NCI-H1436 treated with DMSO at 0.1 percent for 48 hours (cell line): ENCODE measurements at places on chromosomes 11 and 22.

DNA sequence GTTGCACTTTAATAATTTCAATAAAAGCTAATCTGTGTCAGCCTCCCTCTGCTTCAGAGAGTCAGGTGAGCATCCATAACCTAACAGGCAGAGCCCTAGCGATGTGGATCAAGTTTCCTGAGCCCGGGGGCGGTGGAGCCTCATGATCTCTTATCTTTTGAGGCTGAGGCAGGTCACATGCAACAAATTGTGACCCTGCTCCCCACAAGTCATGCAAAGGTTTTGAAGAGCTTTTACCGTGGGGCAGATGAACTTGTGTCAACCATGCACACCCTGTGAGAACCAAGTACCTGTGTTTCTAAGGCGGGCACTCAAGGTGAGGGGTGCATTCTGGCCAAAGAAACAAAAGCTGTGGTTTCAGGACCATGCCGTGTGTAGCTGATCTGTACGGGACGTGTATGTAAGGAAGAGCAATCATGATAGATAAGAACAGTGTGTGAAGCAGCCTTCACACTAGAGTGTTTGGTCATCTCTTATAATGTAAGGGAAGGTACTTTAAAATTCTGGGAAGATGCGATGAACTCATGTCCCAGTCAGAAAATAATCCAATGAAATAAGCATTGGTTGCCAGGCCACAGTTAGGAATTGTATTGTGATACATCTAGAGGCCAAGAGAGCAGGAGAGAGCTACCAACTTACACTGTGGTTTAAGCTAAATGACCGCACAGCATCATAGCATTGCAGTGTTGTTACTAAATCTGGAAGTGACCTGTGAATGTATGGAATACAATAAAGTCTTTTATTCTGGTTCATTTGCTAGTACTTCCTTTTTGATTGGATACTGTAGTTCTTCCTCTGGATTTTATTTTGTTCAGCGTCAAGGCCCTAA is 49.8 kb downstream of the DKK3 start:
- no peak for DNase-seq

DNA sequence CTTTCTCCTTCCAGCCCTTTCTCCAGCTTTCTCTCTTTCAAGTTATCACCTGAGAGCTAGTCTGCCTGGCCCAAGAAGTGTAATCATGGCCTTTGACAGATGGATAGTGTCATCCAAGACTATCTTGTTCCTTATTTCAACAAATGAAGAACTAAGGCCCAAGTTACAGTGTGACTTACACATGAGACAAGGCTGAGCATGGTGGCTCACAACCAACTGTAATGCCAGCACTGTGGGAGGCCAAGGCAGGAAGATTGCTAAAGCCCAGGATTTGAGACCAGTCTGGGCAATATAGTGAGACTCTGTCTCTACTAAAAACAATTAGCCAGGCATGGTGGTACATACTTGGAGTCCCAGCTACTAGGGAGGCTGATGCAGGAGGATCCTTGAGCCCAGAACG is 3.7 kb upstream of the RANGAP1 start:
- no peak for DNase-seq

GRCh38 chr11:112302226-112302868 is 41.7 kb upstream of the PLET1 start:
- no peak for DNase-seq

GRCh38 chr11:124429599-124429998 is 4.9 kb upstream of the OR8B4 start:
- DNase-seq = no peak

DNA sequence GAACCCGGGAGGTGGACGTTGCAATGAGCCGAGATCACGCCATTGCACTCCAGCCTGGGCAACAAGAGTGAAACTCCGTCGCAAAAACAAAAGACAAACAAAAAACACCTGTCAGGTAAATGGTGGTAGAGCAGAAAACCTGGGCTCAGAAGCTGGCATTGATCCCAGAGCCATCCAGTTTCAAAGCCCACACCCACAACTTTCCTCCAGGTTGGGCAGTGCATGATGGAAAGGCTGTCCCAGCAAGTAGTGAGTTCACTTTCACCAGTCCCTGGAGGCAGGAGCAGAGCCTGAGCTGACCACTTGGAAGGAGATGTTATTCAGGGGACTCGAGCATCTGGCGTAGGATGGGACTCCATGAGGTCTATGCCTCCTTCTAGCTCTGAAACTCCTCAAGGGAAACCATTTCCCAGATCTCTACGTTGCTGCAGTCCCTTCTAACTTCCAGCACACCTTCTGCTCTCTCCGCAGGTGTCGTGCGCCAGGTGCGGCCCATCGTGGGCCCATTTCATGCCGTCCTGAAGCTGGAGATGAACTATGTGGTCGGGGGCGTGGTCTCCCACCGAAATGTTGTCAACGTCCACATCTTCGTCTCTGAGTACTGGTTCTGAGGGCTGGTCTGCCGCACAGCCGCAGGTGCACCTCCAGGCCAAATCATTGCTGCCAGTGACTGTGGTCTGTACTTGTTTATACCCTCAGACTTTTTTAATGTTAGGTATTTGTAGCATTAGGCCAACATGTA is 71.6 kb upstream of the ATXN10 start:
- no peak for DNase-seq

DNA sequence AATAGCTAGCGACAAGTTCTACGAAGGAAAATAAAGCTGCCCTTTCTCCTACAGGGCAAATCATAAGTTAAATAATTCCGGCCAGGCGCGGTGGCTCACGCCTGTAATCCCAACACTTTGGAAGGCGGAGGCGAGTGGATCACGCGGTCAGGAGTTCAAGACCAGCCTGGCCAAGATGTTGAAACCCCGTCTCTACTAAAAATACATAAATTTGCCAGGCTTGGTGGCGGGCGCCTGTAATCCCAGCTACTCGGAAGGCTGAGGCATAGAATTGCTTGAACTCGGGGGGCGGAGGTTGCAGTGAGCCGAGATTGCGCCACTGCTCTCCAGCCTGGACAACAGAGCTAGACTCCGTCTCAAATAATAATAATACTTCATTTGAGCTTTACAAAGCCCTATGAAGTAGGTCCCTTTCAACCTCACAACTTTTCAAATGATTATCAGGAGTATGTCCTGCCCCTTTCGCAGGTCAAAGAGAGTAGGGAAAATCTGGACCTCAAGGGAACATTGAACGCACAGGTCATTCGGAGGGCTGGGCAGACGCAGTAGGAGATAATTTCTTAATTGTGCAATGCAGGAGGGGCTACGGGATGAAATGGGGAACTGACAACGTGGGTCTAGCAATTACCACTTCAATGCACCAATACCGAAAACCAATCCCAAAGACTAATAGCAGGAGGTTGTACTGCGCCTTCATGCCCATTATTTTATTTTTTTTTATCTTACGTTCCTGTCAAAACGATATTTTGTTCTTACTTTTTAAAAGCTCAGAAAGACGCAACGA is 590 bp downstream of the COMMD9 start:
- DNase-seq = no peak

GRCh38 chr22:31952472-31952871 is 8.1 kb downstream of the YWHAH start:
- no peak for DNase-seq

GRCh38 chr11:78806214-78807004 is 231.7 kb upstream of the NARS2 start:
- no peak for DNase-seq

DNA sequence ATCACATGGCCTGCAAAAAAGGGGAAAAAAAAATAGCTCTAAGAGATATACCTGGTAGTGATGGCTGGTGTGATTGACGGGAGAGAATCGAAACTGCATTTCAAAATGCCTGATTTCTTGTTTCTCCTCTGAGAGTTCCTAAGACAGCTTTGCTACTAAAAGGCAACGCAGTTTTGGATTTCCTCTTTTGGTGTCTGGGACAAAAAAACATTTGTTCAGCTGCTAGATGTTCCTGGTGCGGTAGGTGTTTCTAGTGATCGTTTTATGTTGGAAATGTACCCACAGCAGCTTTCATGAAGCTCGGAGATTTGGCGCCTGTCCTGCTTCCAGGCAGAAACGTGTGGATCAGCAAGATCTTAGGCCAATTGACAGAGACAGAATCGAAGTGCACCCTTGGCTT is 18.1 kb downstream of the P2RX3 start:
- DNase-seq = no peak

DNA sequence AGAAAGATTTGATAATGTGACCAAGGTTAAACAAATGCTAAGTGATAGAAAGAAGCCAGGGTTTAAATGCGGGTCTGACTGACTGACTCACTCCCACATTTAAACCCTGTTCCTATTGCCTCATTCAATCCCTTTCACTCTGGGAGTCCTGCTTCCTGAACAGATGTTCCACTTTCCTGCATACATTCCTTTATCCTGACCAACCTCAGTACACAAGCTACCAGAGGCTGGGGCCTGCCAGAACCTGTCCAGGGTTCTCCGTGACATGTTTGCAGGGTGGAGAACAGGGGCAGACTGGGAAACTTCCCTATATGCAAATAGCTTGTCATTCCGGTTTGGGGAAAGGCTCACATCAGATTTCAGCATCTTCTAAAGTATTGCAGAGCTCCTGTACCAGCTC is 3.0 kb upstream of the ANKK1 start:
- no peak for DNase-seq

DNA sequence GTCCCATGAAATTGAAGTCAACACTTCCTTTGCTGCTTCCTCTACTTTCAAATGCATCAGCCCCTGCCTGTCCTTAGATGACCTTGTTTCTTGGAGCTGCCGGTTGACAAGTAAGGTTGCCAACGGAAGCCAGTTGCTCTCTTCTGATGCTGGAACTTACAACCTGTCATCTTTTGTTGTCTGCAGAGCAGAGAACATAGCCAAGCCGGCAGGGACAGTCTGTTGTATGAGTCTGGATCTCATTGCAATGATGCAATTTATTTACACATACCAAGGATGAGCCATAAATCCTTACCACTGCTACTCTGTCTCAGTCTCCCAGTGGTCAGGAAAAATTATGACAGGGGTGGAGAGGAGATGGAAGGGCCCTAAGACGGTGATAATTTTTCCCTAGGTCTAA is 151.4 kb downstream of the BLID start:
- DNase-seq = no peak

DNA sequence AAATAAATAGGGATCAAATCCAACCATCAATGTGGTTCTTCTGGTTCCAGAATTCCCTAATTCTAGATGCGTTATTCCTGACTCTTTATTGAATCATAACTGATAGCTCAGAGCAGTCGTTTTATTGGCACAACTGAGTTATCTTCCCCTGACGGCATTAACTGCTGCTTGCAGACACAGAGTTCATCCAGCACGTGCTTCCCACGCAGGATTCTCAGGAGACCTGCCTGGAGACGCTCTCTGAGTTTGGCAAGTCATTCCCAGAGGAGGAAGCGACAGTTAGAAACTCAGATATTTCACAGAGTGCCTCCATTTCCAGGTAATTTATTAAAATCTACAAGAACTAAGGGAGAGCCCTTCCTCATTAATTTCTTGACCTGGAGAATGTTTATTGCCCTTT is 35.4 kb upstream of the PHF21B start:
- DNase-seq = no peak

DNA sequence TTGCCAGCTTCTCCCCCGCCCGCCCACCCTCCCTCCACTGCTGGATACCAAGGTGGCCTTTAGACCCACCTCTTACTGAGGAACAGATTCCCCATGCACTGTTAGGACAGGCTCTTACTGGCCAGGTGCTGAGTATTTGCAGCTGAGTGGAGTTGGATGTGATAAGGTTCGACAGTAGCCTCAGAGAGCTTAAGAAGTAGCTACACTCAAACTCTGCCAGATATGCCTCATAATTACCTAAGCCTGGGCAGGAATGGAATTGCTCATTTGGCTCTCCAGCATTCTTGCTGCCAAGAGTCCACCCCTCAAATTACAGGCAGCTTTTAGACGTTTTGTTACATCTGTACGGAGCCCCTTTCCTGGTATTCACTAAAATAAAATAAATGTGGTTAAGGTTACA is 9.6 kb downstream of the FAM181B start:
- no peak for DNase-seq

DNA sequence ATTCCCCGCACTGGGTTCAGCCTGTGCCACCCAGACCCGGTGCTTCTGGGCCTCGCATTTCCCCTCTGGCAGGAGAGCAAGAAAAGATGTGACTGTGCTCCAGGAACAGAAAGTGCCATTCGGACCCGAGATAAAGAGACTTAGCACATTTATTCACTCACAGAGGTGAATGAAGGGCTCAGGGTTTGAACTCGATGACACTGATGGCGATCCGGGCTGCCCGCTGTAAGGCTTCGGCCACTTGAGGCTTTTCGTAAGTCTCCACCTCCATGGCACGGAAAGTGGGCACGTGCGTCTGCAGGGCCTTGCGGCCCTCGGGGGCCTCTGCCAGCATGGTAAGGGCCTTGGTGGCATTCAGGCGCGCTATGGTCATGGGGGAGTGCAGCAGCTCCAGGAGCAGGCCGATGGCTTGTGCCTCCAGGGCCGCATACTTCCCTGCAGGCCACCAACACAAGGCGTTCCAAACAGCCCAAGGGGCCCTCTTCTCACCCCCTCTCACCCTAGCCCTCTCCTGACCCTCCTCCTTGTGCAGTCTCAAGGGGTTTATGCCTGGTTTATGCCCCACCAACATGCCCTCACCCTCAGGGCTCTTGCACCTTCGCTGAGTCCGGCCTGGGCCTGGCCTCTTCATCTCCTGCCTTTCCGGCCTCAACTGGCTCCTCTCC is 10.9 kb upstream of the GNAZ start:
- DNase-seq = no peak

DNA sequence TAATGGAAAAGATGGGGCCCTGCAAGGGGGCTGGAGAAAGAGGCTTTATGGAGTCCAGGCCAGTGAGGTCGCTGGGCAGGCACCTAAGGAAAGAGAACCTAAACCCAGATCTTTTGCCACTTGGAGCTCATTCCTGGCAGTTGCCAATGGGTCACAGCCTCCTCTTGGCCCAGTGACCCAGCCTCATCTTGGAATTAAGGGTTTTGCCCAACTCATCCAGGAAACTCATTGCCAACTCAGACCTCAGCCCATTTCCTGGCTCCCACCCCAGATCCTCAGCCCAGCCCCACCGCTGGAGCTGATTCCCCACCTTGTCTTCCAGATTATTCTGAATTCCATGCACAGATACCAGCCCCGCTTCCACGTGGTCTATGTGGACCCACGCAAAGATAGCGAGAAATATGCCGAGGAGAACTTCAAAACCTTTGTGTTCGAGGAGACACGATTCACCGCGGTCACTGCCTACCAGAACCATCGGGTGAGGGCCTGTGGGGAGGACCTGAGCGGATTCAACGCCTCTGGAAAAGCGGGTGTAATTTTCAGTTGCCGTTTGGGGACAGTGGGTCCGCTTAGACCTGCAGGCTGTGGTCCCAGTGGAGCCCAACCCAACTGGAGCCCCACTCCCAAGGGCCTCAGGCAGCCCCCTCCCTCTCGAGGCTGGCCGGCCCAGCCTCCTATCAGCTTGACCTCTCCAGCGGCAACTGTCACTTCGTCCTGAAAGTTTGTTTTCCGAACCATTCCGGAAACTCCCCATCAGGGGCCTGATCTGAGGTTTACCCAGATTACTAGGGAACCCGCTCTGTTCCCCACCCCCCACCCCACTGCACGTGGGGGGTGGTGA is 4.3 kb downstream of the TBX1 start:
- no peak for DNase-seq
